ENCODE measurements at places on chromosomes 3 and 15.

GRCh38 chr3:135995766-135996165, 30.2 kb downstream of the PPP2R3A start:
- no peak for DNase-seq

- no peak for DNase-seq
Observed at GRCh38 chr15:70801109-70801508, 37.8 kb upstream of the UACA start.

DNA sequence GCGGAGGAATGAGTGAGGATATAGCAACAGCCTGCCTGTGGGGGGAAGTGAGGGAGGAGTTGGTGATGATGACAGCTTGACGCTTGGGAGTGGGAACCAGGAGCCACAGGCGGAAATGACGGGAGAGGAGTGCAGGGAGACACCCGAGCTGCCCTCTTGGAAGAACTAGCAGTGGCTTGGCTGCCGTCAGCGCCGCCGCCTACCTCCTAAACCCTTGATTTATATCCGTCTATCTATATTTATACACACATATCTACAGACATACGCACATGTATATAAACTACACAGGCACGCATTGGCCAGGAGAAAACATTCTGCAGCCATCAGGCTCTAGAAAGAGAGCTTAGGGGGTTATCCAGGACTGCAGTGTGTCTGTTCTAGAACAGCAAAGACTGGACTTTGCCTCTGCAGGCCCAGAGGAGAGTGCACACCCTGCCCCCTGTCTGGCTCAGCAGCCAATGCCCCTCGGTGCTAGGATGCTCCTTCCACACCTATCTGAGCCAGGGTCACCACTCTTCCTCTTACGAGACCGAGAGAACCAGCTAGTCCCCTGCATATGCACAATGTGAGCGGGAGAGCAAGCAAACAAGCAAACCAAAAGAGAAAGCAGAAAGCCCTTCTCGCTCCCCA, 45.3 kb upstream of the MAGEF1 start:
- peak; percentile 50 for DNase-seq

DNA sequence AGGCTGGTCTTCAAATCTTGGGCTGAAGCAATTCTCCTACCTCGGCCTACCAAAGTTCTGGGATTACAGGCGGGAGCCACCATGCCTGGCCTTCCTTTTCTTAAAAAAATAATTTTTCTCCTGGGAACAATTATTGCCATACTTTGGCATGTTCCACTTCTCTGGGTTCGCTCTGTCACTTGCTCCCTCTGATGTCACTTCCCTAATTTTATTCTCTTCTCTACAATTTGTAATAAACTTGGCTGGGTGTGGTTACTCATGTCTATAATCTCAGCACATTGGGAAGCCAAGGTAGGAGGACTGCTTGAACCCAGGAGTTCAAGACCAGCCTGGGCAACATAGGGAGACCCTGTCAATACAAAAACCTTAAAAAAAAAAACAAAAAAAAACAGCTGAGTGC, 6.1 kb upstream of the IMPDH2 start:
- DNase-seq, result no peak

DNA sequence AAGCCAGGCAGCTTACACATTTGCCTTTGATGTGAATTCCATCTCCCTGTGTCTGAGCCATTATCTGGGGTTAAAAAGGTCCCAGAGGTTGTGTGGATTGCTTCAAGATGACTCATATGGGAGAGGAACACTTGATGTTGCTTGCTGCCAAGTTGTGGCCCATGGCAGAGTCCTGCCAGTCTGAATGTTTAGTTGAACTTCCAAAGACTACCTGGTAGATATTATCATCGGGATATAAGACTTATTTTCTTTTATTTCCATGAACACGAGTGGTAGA, 85.6 kb downstream of the TJP1 start:
- DNase-seq, result no peak

GRCh38 chr3:188217726-188218125, 63.8 kb downstream of the LPP start:
- DNase-seq, result no peak

GRCh38 chr3:100562224-100562857, 47.1 kb upstream of the ADGRG7 start:
- DNase-seq, result no peak

DNA sequence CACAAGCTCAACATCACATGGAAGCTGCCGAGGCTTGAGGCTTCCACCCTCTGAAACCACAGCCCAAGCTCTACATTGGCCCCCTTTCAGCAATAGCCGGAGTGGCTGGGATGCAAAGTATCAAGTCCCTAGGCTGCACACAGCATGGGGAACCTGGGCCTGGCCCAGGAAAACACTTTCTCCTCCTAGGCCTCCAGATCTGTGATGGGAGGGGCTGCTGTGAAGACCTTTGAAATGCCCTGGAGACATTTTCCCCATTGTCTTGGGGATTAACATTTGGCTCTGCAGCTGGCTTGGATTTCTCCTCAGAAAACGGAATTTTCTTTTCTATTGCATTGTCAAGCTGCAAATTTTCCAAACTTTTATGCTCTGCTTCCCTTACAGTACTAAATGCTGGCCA, 18.2 kb downstream of the HRG start:
- DNase-seq, result no peak

DNA sequence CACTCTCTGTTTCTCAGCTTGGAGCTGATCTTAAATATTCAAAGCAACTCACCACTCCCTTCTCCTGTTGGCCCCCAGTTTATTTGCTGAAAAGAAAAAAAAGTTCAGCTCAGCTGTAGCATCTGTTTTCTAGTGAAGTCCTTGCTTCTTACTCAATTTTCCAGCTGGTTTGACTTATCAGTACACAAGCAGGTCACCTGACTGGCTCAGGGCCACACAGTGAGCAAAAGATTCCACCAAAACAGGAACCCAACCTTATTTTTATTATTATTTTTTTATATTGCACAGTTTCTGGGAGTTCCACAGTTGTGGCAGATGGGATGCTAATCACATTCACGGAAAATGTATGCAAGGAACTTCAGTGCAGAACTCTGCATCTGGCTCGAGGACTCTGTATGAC, 390.7 kb upstream of the RGMA start:
- DNase-seq, result no peak

- no peak for DNase-seq
Observed at GRCh38 chr3:136247855-136248590, 2.1 kb upstream of the PCCB start.

Data from A673 (cell line).